Psoas muscle (tissue), 8 donors: ENCODE measurements at places on chromosomes 7 and 10. TPM values are rescaled to one million over a fixed set of nuclear protein-coding genes. Genes with fewer than 3 reads are reported as not detected.

Gene JAKMIP3
- 1.7 TPM for total RNA-seq

Gene CCDC146
- 1.9 TPM for total RNA-seq

GRCh38 chr10:69851306-69851705 is 49.6 kb downstream of the COL13A1 start:
- DNase-seq: peak; percentile 2

DNA sequence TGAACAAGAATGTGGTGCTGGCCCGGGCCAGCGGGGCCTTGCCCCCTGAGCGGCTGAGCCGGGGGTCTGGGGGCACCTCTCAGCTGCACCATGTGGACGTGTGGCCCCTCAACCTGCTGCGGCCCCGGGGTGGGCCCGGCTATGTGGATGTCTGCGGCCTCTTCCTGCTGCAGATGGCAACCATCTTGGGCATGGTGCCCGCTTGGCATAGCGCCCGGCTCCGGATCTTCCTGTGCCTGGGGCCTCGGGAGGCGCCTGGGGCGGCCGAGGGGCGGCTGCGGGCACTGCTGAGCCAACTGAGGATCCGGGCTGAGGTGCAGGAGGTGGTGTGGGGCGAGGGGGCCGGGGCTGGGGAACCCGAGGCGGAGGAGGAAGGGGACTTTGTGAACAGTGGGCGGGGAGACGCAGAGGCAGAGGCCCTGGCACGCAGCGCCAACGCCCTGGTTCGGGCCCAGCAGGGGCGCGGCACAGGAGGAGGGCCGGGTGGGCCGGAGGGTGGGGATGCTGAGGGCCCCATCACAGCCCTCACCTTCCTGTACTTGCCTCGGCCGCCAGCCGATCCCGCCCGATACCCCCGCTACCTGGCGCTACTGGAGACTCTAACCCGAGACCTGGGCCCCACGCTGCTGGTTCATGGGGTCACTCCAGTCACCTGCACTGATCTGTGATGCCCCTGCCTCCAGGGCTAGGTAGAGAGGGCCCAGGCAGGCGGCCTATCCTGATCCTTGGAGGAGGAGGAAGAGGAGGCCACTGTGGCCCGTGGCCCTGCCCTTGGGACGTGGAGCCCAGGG is 1.1 kb upstream of the TRIP6 start:
- peak; percentile 93 for DNase-seq

GRCh38 chr7:88566162-88566729 is 193.3 kb upstream of the ZNF804B start:
- DNase-seq: no peak

Gene FGF8
- not detected for total RNA-seq

- no peak for DNase-seq
Observed at GRCh38 chr10:13224210-13224995, 9.8 kb downstream of the UCMA start.
